ENCODE measurements at places on chromosomes 7 and 10.
A peak's percentile ranks its signal among the peaks of the same experiment; 100 is the strongest.

DNA sequence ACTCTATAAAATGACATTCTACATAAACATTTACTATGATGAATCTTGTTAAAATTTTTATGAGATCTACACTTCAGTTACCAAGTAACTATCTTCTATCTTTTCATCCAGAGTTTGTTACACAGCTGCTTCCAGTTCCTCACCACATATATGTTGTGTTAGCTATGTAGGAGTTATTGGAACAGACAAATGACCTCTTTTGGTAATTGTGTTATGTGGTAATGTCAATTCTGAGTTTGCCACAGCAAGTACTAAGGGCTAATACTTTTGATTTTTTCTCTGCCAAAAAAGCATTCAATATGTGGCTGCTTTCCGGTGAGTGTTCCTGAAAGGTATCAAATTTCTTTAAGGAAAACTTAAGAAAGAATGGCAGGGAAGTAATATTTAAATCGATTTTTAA, 573.9 kb upstream of the PCDH15 start:
- DNase-seq, result no peak

- DNase-seq, result no peak
Observed at GRCh38 chr10:27716521-27716920, 29.1 kb downstream of the MKX start.

GRCh38 chr7:80540836-80541235, 29.0 kb upstream of the GNAT3 start:
- no peak for DNase-seq

- DNase-seq, result peak; percentile 25
Observed at GRCh38 chr7:516606-517456, 2.8 kb downstream of the PDGFA start.

- DNase-seq, result no peak
Observed at GRCh38 chr10:130418731-130419130, 282.5 kb downstream of the GLRX3 start.

DNA sequence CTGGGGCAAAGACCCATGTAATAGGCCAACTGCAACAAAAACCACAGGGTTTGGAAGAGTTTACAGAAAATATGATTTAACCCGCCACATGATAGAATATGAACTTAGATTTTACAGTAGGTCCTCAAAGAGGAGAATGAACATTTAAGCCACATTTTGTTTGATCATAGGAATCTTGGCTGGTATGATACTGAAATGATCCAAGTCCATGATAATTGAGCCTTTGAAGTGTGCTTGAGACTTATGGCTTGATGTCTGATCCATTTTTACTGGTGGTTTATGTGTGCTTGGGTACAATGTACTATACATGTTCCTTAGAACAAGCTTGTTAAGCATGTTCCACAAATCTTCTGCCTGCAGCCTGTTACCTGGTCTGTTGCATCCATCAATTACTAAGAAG, 41.8 kb upstream of the PDSS1 start:
- DNase-seq, result no peak

- no peak for DNase-seq
Observed at GRCh38 chr7:39672176-39672575, 48.8 kb downstream of the RALA start.

- no peak for DNase-seq
Observed at GRCh38 chr7:32266932-32267475, 196.8 kb upstream of the PDE1C start.

DNA sequence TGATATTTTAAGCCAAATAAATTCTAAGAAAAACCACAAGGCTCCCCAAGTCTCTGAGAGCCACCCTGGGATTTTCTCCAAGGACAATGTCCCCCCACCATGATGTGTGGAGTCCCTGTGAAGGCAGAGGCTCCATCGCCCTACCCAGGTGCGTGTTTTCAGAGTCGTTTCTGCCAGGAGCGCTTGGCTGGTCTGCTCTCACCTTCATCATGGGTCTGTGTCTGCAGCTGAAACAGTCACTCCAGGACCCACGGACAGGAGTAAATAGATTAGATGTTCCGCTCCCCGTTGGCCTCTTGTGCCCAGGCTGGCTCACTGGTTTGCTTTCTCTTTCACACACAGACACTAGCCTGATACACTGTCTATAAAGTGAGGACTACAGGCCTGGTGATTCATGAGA, 217.5 kb downstream of the SFMBT2 start:
- DNase-seq, result no peak

DNA sequence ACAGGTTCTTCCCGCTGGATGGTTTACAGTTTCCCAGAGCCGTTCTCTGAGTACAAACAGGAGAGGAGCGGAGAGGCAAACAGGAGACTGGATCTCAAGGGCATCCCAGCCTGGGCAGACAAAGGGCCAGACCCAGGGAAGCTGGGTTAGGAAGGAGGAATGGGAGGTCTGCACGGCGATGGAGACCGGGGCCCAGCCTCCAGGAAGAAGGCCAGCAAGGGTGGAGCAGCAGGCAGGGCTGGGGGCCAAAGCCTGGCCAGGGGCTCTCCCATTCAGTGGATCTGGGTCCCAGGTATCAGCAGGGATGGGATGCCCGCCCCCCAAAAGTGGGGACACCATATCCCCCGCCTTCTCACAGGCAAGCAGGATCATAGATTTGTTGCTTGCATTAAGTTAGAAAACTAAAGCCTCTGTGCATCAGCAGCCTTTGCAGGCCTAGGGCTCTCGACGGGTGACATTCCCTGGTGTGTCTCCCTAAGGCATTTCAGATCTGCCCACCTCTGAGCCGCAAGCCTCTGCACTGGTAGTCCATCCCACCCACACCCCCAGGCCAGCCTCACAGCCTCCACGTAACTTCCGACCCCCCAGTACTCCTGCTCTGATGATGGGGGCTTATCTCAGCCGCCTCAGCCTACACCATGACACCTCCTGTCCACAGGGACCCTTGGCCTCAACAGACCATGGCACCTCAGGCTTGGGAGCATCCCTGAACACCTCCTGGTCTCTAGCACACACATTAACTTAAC, 59.9 kb downstream of the TNS3 start:
- DNase-seq, result no peak

GRCh38 chr7:157502701-157503111, 165.9 kb downstream of the DNAJB6 start:
- DNase-seq, result peak; percentile 44

DNA sequence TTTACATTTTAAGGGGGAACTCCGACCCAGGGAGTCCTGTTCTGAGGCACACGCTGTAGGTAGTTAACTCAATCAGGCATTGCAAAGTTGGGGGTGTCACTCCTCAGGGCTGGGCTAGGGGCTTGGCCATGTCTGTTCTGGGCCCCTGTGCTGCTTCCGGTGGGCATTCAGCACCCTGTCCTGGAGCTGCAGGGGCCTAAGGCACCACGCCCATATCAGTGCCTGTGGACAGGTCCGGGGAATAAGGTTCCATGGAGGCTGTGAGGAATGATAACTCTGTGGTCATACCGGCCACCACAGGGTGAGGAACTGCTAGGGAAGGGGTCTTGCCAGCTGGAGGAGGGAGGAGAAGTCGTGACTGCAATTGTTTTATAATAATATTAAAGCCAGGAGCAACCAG, 539.1 kb upstream of the FOXK1 start:
- no peak for DNase-seq

GRCh38 chr7:85456254-85456653, 269.4 kb upstream of the SEMA3D start:
- no peak for DNase-seq

DNA sequence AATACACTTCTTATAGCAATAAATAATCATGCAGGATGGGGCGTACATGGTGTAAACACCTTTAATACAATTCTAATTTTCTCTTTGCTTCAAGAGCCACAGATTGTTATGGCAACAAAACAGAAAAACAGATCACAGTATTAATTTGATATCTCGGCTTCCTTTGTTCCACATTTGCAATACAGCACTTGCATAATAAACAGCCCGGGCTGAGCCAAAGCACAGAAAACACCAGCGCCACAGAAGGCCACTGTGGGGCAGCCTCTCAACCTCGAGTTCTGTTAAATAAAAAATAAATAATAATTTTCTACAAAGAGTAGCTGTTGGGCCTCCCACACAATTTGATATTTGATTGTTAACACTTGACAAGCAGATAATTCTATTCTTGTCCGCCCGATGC, 255.9 kb downstream of the USP6NL start:
- DNase-seq, result no peak

- DNase-seq, result no peak
Observed at GRCh38 chr7:96949766-96950165, 55.6 kb upstream of the DLX6 start.

DNA sequence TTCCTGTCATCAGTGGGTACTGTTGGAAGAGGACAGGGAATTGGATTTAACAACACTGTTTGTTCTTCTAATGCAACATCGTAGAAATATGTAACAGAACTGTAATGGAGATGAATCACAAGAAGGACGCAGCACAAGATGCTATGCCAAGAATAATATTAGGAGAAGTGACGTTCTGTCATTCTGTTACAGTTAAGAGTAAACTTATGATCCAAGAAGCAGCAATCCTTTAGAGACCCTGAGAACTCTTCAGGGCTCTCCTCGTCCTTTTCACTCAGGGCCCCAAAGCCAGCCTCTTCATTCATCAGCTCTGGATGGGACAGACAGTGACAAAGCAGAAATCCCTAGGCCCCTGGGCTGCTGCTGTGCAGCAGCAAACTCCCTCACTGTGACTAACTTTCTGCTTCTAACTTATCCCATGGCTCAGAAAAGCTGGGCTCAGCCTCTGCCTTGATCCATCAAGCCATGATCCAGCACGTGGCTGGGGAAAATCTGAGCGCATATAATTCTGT, 8.7 kb upstream of the IL6 start:
- no peak for DNase-seq

- no peak for DNase-seq
Observed at GRCh38 chr10:94683214-94684054, at the start of gene CYP2C18. CYP2C18 (plus strand) TSS chr10:94683729; CDS start chr10:94683820, 91 bp downstream.

DNA sequence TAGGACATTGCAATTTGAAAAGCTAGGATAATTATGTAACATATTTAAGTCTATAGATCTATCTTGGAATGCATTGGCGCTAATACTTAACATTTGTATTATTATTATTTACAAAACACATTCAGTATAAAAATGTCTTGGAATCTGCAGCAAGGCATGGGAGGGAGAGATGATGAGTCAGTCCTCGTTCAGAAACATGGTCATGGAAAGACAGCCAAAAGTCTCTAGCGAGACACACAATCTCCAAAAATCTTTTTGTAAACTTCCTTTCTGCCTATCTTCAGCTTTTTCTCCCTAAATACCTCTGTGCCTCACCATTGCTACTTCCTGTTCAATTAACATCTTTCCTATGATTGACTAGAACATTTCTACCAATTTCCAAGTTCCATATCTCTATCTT, 188.4 kb upstream of the CACNA2D1 start:
- no peak for DNase-seq

DNA sequence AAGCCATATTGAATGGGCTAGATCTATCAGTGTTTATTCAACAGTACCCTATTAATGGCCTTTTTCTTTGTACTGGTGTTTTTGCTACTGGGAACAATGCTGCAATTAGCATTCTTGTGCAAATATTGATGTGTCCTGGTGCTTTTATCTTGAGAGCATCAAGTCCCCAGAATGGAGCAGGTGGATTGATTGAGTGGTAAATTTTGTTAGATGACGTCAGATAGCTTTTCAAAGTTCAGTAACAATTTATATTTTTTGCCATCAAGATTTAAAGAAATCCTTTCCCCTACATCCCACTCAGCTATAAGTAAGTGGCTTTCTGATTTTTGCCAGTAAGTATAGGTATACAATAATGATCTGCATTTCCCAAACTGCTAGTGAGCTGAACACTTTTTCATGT, 63.4 kb upstream of the SYPL1 start:
- DNase-seq, result no peak

GRCh38 chr7:127650847-127651555, 993 bp upstream of the SND1 start:
- peak; percentile 24 for DNase-seq

- DNase-seq, result no peak
Observed at GRCh38 chr10:109998513-109998912, 9.3 kb upstream of the ADD3 start.

- DNase-seq, result no peak
Observed at GRCh38 chr7:144399946-144400345, 3.5 kb downstream of the NOBOX start.

- DNase-seq, result no peak
Observed at GRCh38 chr7:255721-256361, 34.1 kb upstream of the FOXL3 start.

GRCh38 chr10:101351017-101351416, 2.9 kb upstream of the BTRC start:
- DNase-seq, result no peak

DNA sequence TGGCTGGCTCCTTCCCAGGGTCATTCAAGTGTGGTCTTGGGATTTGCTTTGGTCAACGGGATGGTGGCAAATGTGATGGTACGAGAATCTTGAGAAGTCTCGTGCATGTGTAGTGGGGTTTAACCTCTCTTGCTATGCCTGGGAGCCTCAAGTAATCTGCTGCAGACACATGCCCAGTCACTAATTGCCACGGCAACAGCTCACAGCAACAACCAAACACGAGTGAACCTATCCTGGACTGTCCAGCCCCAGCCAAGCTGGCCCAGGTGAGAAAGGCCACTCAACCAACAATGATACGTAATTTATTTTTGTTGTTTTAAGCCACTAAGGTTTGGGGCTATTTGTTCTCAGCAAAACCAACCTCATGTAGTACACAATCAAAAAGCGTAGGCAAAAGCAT, 38.1 kb upstream of the DDC start:
- no peak for DNase-seq

- DNase-seq, result no peak
Observed at GRCh38 chr7:48511080-48511479, 339.8 kb downstream of the ABCA13 start.

- DNase-seq, result no peak
Observed at GRCh38 chr10:850093-850492, 81.4 kb downstream of the LARP4B start.

- no peak for DNase-seq
Observed at GRCh38 chr10:75646916-75647315, 215.5 kb downstream of the LRMDA start.

- no peak for DNase-seq
Observed at GRCh38 chr7:42234736-42235135, 2.3 kb downstream of the GLI3 start.

- no peak for DNase-seq
Observed at GRCh38 chr7:134799377-134799776, 19.9 kb downstream of the CALD1 start.

GRCh38 chr10:125177641-125178640, 17.6 kb upstream of the CTBP2 start:
- no peak for DNase-seq

- no peak for DNase-seq
Observed at GRCh38 chr7:45648671-45648995, 74.5 kb downstream of the ADCY1 start.

GRCh38 chr7:134996097-134996550, 9.8 kb downstream of the AGBL3 start:
- DNase-seq, result no peak

GRCh38 chr7:6294839-6295238, 22.4 kb upstream of the CYTH3 start:
- DNase-seq, result peak; percentile 43

- DNase-seq, result peak; percentile 68
Observed at GRCh38 chr10:118394301-118395200, 52.4 kb upstream of the FAM204A start.

DNA sequence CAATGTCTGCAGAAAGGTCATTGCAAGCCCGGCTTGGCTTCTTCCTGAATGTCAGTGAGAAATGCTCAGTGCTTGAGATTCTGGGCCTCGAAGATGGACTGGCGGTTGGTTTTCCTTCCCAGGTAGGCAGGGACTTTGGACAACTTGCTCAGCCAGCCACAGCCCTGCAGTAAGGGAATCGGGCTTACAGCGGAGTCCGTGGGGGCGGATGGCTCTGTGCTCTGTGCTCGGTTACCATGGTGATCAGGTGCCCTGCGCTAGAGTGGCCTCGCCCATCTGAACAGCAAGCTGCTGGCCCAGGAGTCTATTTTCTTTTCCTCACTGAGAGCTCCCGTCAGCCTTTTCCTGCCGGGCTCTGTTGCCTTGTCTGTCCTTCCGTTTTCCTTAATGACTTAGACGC, 77.8 kb upstream of the SH2B2 start:
- DNase-seq, result no peak
